ENCODE measurements at places on chromosomes 1 and 21. TPM values are rescaled to one million over a fixed set of nuclear protein-coding genes. Genes with fewer than 3 reads are reported as not detected.

GRCh38 chr1:192545896-192546521 lies 29.6 kb upstream of the RGS1 start:
- no peak for DNase-seq

DNA sequence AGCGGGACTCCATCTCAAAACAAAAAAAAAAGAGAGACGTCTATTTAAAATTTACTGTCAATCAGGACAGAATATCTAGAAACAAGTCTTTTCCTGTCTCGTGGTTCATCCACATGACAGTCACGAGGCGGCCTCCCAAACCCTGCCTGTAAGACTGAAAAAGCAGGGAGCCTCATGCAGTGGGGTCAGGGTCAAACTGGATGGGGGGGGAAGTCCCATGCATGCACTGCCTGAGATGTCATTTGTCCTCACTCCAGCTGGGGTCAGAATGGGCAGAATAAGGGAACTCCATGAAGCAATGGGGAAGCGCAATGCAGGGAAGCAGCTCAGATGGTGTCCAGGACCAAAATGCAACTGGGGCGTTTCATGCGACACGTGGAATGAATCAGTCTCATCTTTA lies 85.5 kb downstream of the PIK3CD start:
- DNase-seq, result no peak

DNA sequence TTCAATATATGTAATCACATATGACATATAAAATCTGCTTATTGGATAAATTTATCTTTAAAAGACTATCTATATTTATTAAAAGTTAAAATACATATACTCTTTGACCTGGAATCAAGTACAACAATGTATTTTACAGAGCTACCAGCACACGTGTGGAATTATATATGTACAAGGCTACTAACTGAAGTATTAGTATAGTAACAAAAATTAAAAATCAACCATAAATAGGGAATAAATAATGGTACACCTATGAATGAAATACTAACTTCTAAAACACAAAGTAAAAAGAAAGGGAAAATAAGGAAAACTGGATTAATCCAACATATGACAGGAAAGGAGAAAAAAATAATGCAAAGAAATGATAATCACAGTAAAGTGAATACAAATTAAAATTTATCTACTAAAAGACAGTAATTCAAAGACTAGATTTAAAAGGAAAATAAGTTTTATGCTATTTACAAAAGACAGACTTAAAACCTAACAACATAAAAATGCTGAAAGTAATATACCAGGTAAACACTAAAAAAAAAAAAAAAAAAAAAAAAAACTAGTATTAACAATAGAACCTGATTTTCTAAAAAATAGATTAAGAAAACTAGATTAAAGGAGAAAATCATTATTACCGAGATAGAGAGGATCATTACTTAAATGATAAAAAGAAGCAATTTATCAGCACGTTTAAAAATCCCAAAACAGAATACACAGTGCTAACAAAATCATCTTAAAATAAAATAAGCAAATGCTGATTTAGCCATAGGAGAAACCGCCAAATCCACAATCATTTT lies 27.9 kb downstream of the MRPL39 start:
- DNase-seq, result no peak

DNA sequence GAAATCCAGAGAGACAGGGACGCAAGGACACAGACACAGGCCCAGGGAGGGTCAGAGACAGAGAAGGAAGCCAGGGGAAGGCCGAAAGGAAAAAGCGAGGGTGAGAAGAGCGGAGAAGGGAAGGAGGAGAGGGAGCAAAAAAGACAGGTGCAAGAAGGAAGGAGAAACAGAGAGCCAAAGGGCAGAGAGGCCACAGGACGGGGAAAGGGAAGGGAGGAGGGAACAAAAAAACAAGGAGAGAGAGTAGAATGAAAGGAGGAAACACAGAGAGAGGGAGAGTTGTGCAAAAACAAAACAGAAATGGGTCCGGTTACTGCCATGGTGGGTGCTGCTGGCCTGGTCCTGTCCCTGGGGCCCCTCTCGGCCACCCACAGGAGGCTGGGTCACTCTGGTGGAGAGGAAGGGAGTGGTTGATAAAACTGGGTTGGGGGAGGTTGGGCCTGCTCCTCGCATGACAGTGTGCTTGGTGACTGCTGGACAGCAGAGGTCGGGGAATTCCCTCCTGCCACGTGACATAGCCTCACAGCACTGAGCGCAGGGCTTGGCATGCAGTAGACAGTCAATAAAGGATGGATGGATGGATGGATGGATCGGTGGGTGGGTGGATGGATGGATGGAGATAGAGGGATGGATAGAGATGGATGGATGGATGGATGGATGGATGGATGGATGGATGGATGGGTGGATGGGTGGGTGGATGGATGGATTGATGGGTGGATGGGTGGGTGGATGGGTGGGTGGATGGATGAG lies 64.8 kb downstream of the RAP1GAP start:
- no peak for DNase-seq

DNA sequence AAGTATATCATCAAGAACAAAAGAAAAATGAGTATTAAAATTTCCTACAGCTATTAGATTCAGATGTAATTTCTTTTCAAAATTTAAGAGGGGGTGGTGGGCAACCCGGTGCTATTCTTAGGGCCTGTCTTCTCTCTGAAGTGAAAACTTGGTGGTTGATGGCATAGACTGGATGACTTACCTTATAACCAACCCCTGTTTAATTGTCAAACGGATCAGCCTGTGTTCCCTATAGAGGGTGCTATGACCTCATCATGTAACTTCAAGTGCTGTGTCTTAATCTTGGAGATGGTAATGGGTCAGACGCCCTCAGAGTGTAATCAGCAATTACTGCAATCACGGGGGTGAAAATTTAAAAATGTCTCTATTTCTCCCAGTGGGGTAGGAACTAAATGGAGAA lies 176.2 kb downstream of the PCP4 start:
- no peak for DNase-seq

DNA sequence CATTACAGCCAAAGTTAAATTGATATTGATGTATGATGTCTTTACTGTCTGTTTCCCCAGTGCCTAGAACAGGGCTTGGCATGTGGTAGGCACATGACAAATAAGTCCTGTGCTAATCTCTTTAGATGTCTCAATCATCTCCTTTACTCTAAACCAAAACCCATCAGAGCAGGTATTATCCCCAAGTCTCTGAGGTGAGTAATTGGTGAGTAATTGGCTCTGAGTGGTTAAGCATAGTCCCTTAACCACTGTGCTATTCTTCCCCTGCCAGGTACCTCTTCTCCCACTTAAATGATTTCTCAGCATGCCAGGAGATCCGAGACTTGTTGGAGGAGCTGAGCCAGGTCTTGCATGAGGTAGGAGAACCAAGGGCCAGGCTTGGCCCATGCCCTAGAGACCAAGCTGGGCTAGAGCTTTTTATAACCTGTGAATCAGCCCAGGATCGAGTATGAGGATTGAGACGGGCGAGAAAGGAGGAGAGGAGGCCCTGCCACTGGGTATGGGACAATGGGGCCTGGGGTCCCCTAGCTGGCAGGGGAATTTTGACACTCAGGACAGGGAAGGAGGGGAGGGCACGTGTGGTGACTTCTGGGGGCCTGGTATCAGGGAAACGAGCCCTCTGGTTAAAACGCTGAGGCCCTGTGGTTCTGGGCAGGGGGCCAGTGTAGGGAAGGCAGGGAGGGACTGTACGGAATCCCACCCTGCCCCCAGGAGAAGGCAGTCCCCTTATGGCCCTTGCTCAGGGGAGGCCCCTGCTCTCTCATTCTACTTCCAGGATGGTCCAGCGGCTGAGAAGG lies 4.5 kb downstream of the CNKSR1 start:
- no peak for DNase-seq

DNA sequence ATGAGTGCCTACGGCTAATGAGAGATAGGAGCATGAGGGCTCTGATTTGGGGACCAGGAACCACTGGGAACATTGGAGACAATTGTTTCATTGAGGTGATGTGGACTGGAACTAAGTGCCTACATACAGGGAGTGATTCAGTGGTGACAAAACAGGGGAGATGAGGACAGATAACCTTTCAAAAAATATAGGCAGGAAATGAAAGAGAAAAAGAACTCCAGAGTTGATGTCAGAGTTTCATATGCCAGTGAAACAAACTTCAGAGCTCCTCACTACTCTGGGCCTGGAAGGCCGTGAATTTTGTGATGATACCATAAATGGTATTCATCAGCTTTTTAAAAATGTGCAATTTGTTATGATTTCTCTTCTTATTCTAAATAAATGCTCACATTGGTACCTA lies 39.3 kb downstream of the FASLG start:
- no peak for DNase-seq

GRCh38 chr21:42521384-42521783 lies 7.7 kb downstream of the SLC37A1 start:
- DNase-seq, result no peak

DNA sequence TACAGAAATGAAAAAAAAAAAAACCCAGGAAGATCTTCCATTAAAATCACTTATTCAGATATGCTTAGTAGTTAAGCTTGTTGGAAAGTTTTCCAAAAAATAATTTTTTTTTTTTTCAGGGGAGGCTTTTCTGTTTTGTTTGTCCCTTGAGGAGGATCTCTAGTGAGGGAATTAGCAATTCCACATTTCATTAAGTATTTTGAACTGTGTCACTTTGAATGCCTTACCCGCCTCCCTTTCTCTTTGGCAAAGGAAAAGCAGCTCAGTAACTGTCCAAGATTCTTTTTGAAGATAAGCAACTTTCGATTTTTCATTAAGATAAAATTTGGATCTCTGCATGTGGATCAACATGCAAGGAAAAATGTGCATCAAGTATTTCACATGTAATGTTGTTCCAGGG lies 1.8 kb downstream of the NTNG1 start:
- DNase-seq, result no peak

GRCh38 chr1:112992780-112993179 lies 36.8 kb upstream of the SLC16A1 start:
- DNase-seq, result no peak

- no peak for DNase-seq
These were observed 4.8 kb upstream of the CTRC start for GRCh38 chr1:15433471-15433870.

DNA sequence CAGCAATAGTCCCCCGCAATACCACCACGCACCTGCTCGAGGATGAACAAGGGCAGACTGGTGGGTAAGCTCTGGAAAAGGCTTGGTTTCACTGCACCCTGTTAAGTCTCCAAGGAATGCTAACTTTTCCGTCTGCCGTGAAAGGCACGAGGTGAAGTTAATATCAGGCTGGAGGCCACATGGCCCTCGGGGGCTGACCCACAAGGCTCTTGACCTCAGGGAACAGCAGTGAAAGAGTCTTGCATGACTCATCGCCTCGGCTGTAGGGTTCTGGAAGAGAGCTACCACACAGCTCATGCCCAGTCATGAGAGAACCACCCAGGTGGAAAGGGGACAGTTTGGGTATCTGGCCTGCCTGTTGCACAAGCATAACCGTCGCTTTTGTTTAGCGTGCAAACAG lies 24.7 kb downstream of the SCCPDH start:
- DNase-seq, result no peak

DNA sequence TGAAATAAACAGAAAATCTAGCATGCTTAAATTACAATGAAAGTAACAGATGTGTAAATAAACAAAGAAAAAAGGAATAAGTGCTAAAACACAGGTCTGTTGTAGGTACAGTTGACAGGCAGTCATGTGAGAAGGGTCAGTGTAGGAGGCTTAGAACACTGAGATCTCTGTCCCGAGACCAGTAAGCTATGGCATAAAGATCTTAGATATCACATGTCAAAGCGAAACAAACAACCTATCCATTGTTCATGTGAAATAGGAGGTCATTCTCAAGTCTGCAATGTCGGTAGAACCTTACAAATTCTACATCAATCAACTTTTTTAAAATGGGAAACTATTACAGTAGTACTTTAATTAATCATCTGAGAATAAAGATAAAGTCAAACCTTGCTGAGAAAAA lies 428.9 kb upstream of the ADGRL2 start:
- DNase-seq, result no peak

- DNase-seq, result no peak
These were observed 351.4 kb downstream of the ZNF326 start for GRCh38 chr1:90346349-90346748.

GRCh38 chr1:4626560-4627319 lies 27.7 kb upstream of the AJAP1 start:
- DNase-seq, result no peak

DNA sequence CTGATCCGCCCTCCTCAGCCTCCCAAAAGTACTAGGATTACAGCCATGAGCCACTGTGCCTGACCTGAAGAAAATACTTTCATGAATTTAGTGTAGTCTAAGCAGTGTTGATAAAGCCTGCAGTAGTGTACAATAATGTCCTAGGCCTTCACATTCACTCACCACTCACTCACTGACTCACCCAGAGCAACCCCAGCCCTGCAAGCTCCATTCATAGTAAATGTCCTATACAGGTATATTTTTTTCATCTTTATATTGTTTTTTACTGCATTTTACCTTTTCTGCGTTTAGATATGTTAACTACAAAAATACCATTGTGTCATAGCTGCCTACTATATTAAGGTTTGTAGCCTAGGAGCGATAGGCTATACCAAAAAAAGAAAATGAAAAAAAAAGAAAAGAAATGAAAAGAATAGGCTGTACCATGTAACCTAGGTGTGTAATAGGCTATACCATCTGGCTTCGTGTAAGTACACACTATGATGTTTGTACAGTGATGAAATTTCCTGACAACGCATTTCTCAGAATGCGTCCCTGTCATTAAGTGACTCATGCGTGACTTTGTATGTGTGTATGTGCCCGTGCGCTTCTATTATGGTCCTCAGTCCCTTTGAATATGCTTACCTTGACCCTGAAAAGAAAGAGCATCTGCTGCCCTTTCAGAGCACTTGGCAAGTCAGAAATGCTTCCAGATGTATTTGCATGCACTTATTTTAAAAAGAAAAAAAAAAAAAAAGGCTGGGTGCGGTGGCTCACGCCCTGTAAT lies 9.2 kb upstream of the SLAMF8 start:
- DNase-seq, result peak; percentile 84

DNA sequence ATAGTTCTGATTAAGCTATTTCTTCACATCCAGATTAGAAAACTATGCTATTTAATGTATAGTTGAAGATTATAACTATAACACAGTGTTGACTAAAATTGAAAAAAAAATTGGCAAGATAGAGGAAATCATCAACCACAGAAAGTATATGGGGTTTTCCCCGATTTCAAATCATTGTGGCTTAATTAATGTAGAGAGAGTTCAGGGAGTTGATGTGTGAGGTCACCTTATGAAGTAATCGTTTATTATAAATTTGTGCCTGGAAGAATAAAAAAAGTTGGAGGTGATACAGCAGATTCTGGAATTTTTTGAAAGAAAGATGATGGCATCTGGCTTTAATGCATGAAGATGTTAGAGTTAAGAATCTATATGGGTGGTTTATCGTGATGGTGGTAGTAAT lies 84.3 kb downstream of the PTGS2 start:
- DNase-seq, result no peak

Gene INAVA
- total RNA-seq, result 38.0 TPM

Gene ATP1B1
- total RNA-seq, result 272 TPM

Gene FAM72B
- total RNA-seq, result not detected

Gene KMO
- total RNA-seq, result not detected

Gene PRRX1
- total RNA-seq, result 8.3 TPM

Gene PLXNA2
- 57.6 TPM for total RNA-seq

Gene SPRR5
- not detected for total RNA-seq

Measured in stomach (tissue), 19 donors.